Stimulated activated naive CD8-positive, alpha-beta T cell treated with anti-CD3 and anti-CD28 coated beads, Interleukin-15, amount 100 ng/mL, for 72 hours (primary cell): ENCODE measurements at places on chromosomes 7 and 10.

GRCh38 chr7:129188372-129188891, at the start of gene SMO:
Gene SMO, plus strand, starts transcription at chr7:129188633. Its CDS starts 519 bp downstream, at chr7:129189152.
- DNase-seq, result no peak

DNA sequence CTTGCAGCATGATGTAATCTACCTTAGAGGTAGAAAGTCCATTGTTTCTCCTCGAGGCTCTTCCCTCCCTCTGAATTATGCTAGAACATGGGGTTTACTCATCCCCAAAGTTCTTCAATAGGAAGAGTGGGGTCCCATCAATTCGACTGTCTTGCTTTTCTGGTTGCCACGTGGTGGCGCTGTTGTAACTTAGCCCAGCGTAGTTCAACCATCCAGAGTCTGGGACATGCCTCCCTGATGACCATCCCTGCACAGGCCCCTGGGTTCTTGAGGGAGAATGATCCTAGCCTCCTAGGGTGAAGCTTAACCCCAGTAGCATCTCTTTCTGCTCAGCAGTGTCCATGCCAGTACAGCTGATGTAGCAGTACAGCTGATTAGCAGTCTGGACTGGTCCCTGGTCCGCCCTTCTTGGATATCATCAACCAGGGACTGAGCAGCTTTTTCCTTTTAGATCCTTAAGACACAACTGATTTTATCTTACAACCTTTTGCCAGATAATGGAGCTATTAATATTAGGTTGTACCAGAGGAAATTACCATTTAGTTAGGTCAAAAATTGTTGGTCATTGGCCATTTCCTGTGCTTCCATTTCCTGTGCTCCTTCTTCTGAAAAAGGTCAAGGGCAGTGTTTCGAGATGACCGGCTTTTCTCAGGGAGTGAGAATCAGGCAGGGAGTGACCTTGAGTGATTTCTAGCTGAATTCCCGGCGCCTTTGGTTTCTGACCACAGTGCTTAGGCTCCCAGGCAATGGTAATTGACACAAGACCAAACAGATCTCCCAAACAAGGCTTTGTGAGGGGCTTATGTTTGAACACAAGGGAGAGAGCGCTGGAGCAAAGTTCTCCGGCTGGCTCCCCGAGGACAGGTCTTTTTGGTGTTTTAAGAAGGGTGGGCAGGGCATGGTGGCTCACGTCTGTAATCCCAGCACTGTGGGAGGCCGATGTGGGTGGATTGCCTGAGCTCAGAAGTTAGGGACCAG, 65.4 kb downstream of the TACC2 start:
- DNase-seq, result no peak

DNA sequence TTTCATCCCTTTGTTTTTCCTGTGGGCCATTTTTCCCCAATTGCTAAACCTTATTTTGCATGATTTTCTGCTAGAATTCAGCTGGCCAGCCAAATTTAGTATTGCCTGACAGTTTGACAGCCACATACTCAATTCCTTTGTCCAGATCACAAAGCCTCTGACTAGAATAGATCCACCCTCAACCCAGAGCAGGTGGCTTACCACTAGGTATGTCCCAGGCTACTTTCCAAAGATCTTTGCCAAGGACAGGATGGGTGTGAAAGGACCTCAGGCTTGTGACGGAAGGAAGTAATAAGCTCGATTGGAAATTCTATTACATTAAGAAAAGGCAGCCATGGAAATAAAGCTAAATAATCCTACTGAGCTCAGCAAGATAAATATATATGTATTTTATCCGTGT, 50.6 kb upstream of the AGK start:
- no peak for DNase-seq

DNA sequence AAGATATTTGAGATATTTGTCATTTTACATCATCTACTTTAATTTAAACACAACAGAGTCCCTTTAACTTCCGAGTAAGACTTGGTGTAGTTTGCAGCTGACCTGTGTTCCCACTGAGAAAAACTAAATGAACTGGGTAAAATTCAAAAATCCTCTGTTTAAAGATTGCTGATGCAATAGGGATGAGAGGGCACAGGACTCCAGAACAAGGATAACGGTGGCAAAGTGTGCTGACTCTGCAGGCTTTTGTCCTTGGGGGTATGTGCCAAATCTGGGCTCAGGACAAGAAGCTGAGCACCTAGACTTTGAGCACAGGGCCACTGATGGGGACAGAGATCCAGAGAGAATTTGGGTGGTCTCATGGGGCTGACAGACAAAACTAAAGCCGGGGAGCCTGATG, 156.8 kb downstream of the CCDC71L start:
- no peak for DNase-seq

GRCh38 chr10:62779487-62780248, 24.9 kb upstream of the ADO start:
- DNase-seq, result peak; percentile 81

DNA sequence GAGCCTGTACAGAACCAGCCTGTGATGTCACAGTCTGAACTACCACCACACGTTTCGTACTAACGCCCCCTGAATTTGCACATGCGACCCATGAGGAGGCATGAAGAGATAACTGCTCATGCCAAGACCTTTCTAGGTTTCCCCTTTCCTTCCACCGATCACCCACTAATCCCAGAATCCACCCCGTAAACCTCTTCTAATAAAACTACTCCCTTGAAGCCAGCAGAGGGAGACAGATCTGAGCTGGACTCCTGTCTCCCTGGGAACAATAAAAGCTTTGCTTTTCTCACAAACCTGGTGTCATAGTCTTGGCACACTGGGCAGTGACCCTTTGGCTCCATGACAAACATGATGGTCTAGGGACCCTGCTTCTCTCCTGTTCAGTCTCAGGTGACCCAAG, 144.5 kb downstream of the FRMD4A start:
- DNase-seq, result no peak

GRCh38 chr10:14971867-14972448, 12.8 kb downstream of the MEIG1 start:
- DNase-seq, result peak; percentile 36

- no peak for DNase-seq
Observed at GRCh38 chr10:42953684-42954674, 122.9 kb upstream of the RET start.

DNA sequence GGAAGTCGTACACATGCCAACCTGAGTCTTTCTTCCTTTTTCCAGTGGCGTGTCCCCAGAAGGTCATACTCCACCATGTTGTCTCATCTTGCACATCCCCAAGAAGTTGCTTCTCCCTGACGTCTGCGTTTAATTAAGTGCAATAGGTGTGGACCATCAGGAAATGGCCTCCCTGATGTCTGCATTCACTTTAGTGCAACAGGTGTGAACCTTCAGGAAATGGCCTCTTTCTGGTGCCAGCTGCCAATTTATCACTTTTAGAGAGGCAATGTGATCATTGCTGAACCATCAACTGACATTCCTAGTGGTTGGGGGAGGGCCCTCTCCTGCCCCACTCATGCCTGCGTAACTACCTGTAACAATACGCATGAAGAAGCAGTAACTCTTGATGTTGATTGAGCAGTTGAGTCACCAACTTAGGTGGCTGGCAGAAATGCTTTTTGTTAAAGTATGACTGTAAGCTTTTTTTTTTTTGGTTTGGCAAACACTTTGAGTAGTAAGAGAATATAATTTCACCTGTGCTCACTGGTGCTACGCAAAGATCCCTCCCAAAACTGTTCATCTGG, 25.8 kb downstream of the SCIN start:
- DNase-seq, result no peak

GRCh38 chr10:91088300-91089140, 131.9 kb upstream of the PCGF5 start:
- no peak for DNase-seq

- DNase-seq, result no peak
Observed at GRCh38 chr10:6995831-6996230, 415.0 kb downstream of the SFMBT2 start.

DNA sequence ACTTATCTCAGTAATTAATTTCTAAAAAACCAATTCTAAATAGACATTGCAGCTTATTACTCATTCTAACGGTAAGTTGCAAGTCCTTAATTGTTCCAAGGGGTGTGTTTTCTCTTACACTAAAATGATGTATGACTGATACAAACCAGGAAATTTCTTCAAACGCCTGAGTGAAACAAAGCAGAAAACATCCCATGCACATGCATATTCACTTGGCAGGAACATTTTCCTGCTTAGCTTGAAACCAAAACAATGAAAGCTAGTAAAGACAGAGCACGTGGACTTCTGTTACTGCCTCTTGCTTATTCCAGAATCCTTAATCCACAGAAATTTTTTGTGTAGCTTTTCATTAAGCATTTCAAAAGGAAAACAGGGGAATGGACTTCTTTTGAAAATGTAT, 187.7 kb downstream of the MTERF1 start:
- DNase-seq, result no peak

- DNase-seq, result no peak
Observed at GRCh38 chr7:94396037-94396431, 1.3 kb downstream of the COL1A2 start.

GRCh38 chr7:38694326-38694725, 63.2 kb upstream of the AMPH start:
- DNase-seq, result no peak

GRCh38 chr7:31957090-31957720, 113.0 kb downstream of the PDE1C start:
- DNase-seq, result no peak

GRCh38 chr7:23970193-23970592, 260.2 kb downstream of the STK31 start:
- no peak for DNase-seq

GRCh38 chr10:100967332-100967731, 2.0 kb upstream of the SEMA4G start:
- DNase-seq, result no peak
